Activated naive CD8-positive, alpha-beta T cell treated with anti-CD3 and anti-CD28 coated beads for 36 hours (primary cell): ENCODE measurements at places on chromosomes 5 and 9. TPM values are rescaled to one million over a fixed set of nuclear protein-coding genes. Genes with fewer than 3 reads are reported as not detected.

Gene SUSD1
- total RNA-seq, result 3.8 TPM

- H3K27ac ChIP-seq, result no peak overlapping the region
- H3K27me3 ChIP-seq, result no peaks in the 10 kb centered on the region
- H3K36me3 ChIP-seq, result no peaks in the 10 kb centered on the region
Measured at GRCh38 chr5:128749136-128749898, 211.3 kb upstream of the FBN2 start.

Gene SLC12A7
- total RNA-seq, result 14.0 TPM

DNA sequence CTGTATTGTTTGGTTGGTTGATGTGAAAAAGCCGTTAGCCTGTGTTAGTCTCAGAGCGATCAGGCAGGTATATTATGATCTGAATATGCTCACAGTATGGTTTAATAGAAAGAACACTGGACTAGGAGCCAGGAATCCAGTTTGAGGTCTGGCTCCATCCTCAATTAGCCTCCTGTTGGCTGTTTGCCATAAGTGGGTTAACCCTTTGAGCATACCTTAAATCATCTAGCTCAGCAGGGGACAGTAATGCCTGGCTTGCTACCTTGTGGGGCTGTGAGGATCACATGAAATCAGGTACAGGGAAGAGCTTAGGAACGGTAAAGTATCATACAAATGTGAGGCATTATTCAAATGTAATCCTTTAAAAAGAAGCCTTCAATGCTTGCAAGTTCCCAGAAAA, 104.7 kb downstream of the CMYA5 start:
- DNase-seq, result no peak
- peaks cover 8% of the 10 kb centered on the region for H3K27me3 ChIP-seq
- H3K36me3 ChIP-seq, result no peaks in the 10 kb centered on the region
- no peak overlapping the region for H3K27ac ChIP-seq
- no peaks in the 10 kb centered on the region for H3K4me1 ChIP-seq
- H3K4me3 ChIP-seq, result no peak overlapping the region

- no peak overlapping the region for H3K27ac ChIP-seq
- peaks cover 30% of the 10 kb centered on the region for H3K4me1 ChIP-seq
- H3K36me3 ChIP-seq, result peaks cover 37% of the 10 kb centered on the region
- H3K27me3 ChIP-seq, result no peaks in the 10 kb centered on the region
- no peak for DNase-seq
- no peak overlapping the region for H3K4me3 ChIP-seq
Measured at GRCh38 chr5:142984525-142984924, 214.3 kb downstream of the ARHGAP26 start.

Gene PCDHB12
- total RNA-seq, result not detected

DNA sequence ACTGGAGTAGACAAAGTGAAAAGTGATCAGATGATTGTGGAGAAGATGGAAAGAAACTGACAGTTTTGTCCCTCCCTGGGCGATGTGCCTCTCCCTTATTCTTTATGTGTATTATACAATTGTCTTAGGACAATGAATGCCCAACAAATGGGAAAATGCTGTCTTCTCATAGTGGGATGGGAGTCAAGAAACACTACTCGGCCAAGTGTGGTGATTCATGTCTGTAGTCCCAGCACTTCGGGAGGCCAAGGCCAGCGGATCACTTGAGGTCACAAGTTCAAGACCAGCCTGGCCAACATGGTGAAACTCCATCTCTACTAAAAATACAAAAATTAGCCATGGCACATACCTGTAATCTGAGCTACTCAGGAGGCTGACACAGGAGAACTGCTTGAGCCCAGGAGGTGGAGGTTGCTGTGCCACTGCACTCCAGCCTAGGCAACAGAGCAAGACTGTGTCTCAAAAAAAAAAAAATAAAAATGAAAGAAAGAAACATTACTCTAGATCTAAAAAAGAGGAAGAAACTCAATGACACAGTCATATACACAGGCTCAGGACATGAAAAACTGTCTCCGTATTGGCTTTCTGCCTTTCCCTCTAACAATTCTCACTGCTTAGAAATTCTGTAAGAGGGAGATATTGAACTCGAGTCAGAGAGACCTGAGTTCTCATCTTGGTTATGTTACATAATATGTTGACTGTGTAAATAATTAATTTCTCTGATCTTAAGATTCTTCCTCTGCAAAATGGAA, 67.9 kb upstream of the TARS1 start:
- H3K4me3 ChIP-seq, result no peak overlapping the region
- no peaks in the 10 kb centered on the region for H3K4me1 ChIP-seq
- no peak overlapping the region for H3K27ac ChIP-seq
- DNase-seq, result no peak

Gene LAMC3
- total RNA-seq, result 0.56 TPM

Gene SLC2A6
- total RNA-seq, result 9.3 TPM
